ENCODE measurements at places on chromosomes 12 and 14.

- DNase-seq = peak; percentile 65
Measured at GRCh38 chr12:101839324-101840283, 8.8 kb upstream of the GNPTAB start.

DNA sequence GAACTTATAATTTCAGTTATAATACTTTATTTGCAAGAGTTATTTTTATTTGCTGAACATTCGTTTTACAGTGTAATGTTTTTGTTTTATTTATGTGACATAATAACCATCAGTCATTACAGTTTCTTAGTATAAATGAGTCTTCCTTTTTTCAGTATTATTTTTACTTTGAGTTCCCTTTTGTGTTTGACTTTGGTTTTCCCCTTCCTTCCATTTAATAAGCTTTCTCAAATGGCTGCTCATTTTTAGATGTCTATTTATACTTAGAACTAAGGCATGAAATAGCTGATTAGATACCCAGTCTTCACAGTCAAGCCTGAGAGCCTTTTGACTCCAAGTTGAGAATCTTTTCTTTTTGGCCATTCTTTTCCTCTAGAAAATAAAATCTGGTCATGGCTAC lies 404.5 kb downstream of the LRFN5 start:
- no peak for DNase-seq

GRCh38 chr14:58327019-58327418 lies 28.7 kb downstream of the ARID4A start:
- no peak for DNase-seq

DNA sequence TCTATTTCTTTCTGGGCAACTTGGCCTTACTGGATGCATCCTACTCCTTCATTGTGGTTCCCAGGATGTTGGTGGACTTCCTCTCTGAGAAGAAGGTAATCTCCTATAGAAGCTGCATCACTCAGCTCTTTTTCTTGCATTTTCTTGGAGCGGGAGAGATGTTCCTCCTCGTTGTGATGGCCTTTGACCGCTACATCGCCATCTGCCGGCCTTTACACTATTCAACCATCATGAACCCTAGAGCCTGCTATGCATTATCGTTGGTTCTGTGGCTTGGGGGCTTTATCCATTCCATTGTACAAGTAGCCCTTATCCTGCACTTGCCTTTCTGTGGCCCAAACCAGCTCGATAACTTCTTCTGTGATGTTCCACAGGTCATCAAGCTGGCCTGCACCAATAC lies 5.3 kb downstream of the OR4N5 start:
- DNase-seq = peak; percentile 14

DNA sequence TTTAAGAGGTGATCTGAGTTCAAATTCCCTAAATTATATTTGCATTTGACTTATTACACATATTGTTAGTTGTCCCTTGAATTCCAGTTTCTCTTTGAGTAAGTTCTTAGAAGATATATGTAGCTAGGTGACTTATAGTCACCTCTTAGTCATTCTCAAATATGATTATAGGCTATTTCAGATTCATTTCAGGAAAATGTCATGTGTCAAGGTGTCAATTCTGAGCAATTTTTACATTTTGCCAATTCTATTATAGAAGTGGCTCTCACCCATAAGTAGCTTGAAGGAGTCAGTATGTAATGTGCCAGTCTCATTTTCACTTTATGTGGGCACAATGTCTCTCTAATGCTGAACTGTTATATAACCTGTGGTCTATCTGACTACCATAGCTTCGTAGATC lies 623.4 kb downstream of the DIO2 start:
- no peak for DNase-seq
